KBM-7 (cell line): ENCODE measurements at places on chromosomes 16 and 17.

- no peak for DNase-seq
Measured at GRCh38 chr17:62675260-62675659, 47.8 kb downstream of the MRC2 start.

GRCh38 chr17:8117367-8117979 is 841 bp downstream of the ALOXE3 start:
- peak; percentile 21 for DNase-seq

DNA sequence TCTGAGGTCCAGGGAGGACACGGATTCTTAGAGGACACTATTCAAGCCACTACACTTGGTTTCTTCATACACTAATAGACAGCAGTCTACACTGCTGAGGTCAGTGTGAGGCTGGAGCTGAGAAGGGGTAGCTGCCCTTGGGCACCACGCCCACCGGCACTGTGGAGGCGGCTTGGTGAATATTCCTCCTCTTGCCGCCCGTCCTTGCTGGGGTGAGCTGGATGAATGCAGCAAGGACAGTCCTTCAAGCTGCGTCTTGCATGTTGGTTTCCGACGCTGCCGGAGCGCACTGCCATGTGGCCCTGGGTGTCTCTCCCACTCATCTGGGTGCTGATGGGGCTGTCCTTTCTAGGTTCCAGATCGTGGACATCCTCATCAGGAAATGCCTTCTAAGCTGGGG is 2.6 kb downstream of the ZNF205 start:
- no peak for DNase-seq

DNA sequence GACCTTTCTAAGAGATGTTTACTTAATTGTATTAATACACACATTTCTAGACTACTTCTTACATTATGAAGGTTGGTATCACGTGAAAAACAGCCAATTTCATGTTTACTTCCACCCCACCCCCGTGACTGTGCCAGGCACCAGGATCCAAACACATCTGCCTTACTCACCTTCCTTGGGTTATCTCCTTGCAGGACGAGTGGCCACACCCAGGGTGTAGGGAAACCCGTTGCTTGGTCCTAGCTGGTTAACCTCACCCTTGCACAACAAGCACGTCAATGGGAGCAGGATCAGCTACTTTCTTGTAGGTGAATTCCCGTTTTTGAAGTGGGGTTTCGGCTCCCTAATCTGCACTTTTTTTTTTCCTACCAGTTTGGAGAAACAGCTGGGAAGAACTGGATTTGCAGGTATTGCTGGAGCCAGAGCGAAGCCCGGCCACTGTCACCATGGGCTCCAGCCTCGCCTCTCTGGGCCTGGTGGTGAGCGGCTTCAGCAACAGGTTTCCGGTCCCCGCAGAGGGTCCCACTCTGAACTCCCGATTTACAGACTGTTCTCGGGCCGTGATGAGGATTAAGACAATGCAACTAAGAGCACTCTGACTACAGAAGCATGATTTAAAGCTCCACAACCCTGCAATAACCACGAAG is 2.1 kb upstream of the UBB start:
- no peak for DNase-seq
